ENCODE measurements at places on chromosomes 2 and 18.
A peak's percentile ranks its signal among the peaks of the same experiment; 100 is the strongest.

DNA sequence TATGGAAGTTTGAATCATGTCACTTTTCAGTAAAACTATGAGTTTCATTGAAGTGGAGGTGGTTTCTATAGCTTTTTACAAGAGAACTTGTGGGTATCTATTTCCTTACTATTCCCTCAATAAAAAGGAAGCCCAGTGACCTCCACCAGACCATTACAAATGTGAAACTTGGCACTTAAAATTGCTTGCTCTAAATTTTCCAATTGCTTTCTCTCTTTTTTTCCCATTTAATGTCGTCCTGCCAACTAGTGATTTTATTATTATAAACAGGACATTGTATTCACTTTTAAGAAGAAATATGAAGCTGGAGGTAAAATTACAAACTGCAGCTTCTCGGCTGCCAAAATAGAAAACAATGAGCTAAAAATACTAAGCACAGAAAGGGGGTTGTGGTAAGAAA lies 208.2 kb upstream of the ALPP start:
- no peak for DNase-seq

DNA sequence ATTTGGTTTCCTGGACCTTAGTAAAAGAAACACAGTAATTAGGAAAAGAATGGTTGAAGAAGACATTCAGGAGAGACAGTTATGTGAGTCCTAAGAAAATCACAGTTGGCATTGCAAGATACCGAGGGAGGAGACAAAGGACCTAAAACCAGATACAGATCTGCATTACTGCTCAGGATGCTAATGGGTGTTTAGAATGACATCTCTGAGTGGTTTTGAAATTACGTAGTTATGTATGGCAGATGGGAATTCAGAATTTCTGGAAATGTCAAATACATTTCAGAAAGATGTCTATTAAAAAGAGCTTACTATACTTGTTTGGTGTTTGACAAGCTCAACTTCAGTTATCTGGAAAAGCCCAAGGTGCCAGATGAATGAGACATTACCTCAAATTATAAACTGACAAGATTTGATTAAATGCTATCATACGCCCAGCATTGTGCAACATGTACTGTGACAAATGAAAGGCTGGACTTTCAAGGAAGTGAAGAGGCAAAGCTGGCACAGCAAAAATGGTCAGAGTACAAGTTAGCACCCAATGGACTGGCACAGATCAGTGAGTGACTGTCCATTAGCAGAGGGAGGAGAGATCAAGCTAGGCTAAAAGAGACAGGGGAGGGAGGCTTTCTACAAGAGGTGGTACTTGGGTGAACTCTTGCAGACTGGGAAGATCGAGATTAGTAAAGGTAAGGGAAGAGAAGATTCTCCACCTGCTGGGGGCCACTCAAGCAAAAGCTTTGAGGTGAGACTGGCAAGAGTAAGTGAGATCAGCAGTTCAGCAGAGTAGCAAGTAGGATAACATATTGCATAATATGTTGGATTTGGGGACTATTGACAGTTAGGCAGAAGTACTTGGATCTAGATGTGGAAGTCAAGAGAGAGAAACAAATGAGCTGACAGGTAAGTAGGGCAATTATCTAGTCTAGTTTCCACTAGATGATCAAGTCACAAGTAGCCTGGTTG lies 168.9 kb downstream of the CYRIA start:
- no peak for DNase-seq

DNA sequence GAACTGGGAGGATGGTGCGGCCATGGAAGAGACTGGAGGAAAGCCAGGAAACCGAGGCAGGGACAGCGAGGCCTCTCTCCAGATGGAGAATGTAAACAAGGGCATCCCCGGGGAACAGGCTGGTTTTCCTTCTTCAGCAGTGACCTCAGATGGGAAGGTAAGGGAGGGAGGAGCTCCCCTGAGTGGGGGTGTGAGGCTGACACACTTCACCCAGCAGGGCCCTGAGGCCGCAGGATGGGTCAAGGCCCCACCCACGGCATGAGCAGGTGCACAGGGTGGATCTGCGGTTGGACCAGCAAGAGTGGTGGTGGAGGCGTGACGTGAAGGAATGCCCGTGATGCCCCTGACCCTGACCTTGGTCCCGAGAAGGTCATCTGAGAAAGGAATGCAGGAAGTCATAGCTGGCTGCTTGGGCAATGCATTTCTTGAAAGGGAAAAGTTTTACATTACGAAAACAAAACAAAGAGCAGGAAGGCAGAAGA lies 48.1 kb downstream of the ADCY3 start:
- no peak for DNase-seq

GRCh38 chr2:163066085-163066484 lies 227.5 kb upstream of the KCNH7 start:
- DNase-seq = no peak

DNA sequence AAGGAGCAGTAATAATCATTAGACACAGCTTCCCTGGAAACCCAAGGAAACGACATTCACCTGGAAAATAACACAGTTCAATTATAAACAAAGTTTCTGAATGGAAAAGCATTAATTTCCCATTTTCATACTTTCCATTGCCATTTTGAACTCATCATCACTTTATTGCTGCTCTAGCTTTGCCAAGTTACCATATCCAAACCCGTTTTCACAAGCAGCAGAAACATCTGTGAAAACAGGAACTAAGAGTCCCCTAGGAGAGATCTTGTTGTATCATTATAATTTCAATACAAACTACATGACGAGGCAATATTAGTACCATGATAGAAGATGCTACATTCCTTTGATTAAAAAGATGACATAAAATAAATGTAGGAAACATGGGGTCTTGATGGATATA lies 597.0 kb upstream of the NRXN1 start:
- no peak for DNase-seq

GRCh38 chr2:115083225-115083624 lies 640.8 kb downstream of the DPP10 start:
- DNase-seq = peak; percentile 46

GRCh38 chr18:12779043-12779442 lies 76.2 kb downstream of the PSMG2 start:
- no peak for DNase-seq

- DNase-seq = no peak
These were observed 60.8 kb upstream of the FAM136A start for GRCh38 chr2:70362661-70363060.

GRCh38 chr2:237739101-237739500 lies 59.5 kb upstream of the RBM44 start:
- no peak for DNase-seq

GRCh38 chr2:141423124-141423523 lies 707.7 kb downstream of the LRP1B start:
- DNase-seq = no peak

DNA sequence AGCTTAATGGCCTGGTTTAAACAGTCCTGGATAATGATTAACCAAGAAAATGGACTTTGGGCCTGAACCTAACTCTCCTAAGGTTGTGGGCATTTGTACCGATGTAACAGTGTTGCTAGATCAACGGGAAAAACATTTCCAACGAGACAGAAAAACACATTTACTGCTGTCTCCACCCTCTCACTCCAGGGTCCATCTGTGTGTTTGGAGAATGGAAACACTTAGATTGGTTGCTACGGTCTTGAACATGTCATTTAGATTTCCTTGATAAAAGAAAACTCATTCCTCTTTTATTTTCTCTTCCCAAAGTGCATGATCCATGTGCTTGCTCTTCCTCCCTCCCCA lies 88.0 kb downstream of the SOCS6 start:
- no peak for DNase-seq

- DNase-seq = no peak
These were observed 262.4 kb downstream of the NDUFA10 start for GRCh38 chr2:239762655-239763269.

GRCh38 chr2:111698743-111699554 lies 185.0 kb downstream of the ANAPC1 start:
- DNase-seq = peak; percentile 87

GRCh38 chr18:70380915-70381896 lies 92.4 kb downstream of the SOCS6 start:
- DNase-seq = peak; percentile 78

DNA sequence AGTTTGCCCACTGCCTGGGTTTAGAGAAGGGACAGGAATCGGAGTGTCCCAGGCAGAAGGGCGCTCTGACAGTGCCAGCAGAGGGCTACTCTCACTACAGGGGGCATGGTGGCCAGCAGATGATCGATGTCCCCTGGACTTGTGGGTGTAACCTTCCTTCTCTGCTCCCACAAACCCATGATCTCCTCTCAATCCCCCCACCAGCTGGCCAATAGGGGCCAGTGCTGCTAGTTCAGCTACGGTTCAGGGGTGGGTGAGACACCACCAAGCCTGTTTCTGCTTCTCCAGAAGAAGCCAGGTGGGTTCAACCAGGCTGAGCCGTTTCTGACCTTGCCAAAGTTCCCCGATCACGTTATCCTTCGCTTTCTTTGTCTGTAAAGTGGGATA lies 1.3 kb downstream of the NPPC start:
- DNase-seq = no peak

DNA sequence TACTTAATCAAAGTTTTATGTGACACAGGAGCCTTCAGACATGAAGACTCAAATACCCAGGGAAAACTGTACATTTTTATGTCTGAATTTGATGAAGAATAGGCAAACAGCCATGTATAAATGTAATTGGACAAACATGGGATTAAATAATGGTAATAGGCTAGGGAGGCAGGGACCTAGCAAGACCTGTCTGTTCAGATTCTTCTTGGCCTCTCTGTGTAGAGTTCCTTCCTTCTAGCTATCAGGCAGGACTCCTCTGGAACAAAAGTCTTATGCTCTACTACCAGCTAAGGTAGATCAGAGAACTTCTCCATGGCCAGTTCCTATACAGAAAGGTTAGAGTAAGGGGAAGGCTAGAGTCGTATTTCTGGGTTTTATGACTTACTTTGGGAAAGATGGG lies 9.5 kb upstream of the PARD3B start:
- no peak for DNase-seq

DNA sequence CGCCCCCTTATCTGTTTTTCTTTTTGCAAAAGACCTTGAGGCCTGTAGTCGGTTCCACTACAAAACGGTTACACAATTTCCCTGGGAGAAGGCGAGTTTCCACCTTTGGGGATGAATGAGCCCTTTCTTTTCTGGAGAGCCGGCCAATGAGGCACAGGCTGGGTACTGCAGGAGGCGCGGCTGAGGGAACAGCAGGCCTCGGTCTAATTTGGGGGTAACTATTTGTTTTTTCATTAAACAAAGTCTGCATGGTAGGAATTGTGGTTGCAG lies 129.2 kb downstream of the MYCN start:
- DNase-seq = no peak

DNA sequence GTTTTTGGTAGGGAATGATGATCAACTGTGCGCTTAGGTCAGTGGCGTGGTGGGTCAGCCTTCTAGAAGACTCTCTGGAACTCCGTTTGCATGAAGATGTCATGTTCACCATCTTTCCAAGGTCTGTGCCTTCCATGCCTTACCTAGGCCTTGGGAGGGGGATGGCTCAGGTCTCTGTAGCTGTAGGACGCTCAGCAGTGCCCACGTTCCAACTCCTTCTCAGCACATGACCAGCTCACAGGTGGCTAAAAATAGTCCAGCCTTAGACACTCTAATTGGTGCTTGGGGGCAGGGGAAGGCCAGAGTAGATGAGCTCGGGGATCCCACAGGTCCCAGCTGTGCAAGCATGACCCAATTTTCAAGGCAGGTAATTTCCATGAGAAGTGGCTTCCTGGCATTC lies 42.3 kb upstream of the TEX51 start:
- DNase-seq = peak; percentile 6

- no peak for DNase-seq
These were observed 96.8 kb downstream of the FBXO15 start for GRCh38 chr18:74050807-74051206.

- no peak for DNase-seq
These were observed 177.5 kb downstream of the INO80D start for GRCh38 chr2:205908212-205909183.

DNA sequence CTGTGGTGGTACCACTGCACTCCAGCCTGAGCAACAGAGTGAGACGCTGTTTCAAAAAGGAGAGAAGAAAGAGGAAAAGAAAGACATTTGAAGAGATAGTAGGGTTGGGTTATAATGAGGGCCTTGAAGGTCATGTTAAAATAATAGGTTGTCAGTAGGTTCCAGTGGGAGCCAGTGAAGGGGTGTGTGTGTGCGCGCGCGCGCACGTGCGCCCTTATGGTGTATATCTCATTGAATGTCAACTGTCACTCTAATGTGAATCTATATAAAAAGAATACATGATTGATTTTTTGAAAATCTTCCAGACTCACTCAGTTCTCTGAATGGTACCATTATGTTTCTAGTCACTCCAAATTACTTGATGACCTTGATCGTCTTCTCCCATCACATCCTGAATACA lies 9.1 kb downstream of the ZCCHC2 start:
- DNase-seq = no peak
